Progenitor cell of endocrine pancreas (in vitro differentiated cells): ENCODE measurements at places on chromosomes 16 and 17.
A peak's percentile ranks its signal among the peaks of the same experiment; 100 is the strongest.

DNA sequence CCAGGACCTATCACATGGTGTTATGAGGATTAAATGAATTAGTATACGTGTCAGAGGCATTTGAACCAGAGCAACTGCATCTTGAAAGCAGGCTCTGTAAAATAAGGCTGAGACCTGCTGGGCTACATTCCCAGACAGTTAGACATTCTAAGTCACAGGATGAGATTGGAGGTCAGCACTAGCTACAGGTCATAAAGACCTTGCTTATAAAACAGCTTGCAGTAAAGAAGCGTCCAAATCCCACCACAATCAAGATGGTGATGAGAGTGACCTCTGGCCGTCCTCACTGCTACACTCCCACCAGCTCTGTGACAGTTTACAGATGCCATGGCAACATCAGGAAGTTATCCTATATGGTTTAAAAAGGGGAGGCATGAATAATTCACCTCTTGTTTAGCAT lies 71.8 kb downstream of the IRF8 start:
- DNase-seq = no peak

DNA sequence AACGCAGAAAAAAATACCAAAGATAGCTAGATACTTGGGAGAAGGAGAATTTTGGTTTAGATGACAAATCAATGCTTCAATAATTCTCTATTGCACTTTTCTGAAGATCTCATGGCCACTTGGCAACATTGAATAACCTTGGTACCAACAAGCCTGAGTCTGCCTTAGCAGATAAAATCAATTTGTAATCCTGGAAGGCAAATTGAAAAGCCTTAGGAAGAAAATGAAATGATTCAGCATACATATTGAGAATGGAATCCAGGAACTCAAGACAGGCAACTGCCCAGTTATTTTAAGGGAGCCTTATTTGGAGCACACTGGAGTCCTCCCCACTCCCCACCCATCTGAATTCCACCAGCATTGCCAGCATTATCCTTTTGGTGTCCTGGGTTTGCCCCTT lies 109.3 kb upstream of the SOX9 start:
- DNase-seq = no peak

- peak; percentile 20 for DNase-seq
These were observed 480 bp downstream of the MRPS7 start for GRCh38 chr17:75262112-75262606.

- no peak for DNase-seq
These were observed 6.7 kb downstream of the FOXF1 start for GRCh38 chr16:86517033-86517432.
